ENCODE measurements at places on chromosomes 3 and 15.

- DNase-seq = no peak
Observed at GRCh38 chr3:143078883-143079282, 40.7 kb upstream of the CHST2 start.

GRCh38 chr3:188077160-188077799 is 76.7 kb upstream of the LPP start:
- DNase-seq = no peak

DNA sequence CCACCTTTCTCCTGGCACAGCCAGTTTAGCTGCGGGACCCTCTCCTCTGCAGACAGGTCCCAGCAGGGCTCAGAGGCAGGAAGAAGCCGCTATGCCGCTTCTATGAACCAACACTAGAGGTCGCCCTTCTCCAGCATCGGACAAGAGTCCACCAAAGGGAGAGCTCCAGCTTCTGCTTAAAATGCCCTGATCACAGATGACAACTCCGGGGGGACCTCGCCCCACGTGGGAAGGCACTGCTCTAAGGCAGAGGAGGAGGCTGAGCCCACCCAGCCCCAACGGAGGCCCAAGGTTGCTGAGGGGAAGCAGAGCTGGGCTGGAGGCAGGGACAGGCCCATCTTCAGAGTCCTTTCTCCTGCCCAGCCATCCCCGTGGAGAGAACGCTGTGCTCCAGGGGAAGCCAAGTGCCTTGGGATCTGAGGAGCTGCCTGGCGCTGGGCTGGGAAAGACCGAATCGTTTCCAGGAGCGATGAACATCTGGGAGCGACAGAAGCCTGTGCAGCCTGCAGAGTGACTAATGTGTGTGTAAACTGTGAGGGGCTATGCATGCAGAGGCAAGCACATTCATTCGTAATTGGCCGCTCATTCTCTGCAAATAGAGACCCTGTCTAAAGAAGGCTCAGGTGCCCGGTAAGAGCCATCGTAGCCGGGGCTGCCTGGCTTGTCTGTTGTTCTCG is 43.5 kb upstream of the BDH1 start:
- DNase-seq = peak; percentile 78

- no peak for DNase-seq
Observed at GRCh38 chr3:172373912-172374311, 74.3 kb downstream of the GHSR start.

DNA sequence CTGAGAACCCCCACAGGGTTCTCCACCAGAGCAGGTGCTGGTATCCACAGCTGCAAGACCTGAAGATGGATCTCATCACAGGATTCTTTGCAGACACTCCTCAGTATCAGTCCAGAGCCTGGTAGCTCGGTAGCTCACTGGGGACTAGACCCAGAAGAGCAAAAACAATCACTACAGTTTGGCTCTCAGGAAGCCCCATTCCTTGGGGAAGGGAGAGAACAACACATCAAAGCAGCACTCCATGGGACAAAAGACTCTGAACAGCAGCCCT is 22.2 kb downstream of the STRIT1 start:
- DNase-seq = no peak

GRCh38 chr3:127037971-127038446 is 55.1 kb downstream of the PLXNA1 start:
- DNase-seq = no peak

- no peak for DNase-seq
Observed at GRCh38 chr3:60742606-60743145, 508.6 kb downstream of the FHIT start.

GRCh38 chr3:48397767-48398681 is 26.0 kb downstream of the FBXW12 start:
- no peak for DNase-seq

DNA sequence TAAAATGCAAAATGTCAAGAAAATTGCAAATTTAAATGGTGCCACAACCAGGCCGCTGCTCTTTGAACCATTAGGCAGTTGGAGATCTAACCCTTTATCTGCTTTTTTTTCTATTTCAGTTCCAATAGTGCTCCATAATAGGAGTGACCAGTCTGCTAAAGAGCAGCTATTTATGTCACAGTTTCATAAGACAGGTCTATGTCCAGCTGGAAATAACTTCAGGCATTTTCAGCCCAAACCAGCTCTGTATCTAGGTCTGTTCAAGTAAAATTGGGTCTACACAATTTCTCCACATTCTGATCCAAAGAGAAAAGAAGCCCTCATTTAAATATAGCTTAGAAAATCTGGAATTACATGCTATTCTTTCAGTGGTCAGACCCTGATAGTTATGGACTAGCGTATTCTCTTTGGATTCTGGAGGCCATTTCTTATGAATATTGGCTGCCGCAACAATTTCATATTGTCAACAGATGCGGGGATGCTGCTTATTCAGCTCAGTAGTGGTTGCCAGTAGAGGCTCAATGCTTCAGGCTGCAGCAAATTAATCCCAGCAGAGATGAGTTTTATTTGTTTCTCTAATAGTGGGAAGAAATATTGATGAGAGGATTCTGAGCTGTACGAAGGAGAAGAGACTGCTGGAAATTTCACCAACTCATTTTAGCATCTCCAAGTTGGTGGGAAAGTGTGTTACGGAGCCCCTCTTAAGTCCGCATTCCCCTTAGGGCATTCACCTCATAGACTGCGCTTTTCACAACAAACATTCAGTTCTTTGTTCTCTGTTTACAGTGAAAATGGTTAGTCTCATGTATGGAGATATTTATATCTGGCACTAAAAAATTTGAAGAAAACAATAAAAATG is 887.0 kb downstream of the ROBO1 start:
- DNase-seq = no peak

DNA sequence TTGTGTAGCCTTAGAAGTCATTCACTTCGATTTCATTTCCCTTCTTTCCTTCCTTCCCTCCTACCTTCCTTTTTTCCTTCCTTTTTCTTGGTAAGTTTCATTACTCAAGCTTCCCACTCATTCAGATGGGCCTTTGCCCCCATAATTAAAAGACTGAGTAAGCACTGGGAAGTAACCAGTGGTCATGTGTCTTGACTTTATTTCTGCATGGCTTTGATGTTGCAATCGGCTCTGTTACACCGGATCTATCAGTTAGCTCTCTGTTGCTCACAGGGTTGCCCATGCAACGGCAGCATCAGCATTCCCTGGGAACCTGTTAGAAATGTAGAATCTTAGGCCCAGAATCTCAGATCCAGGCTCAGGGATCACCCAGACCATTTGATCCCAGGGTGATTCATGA is 25.6 kb upstream of the LARS2 start:
- no peak for DNase-seq

DNA sequence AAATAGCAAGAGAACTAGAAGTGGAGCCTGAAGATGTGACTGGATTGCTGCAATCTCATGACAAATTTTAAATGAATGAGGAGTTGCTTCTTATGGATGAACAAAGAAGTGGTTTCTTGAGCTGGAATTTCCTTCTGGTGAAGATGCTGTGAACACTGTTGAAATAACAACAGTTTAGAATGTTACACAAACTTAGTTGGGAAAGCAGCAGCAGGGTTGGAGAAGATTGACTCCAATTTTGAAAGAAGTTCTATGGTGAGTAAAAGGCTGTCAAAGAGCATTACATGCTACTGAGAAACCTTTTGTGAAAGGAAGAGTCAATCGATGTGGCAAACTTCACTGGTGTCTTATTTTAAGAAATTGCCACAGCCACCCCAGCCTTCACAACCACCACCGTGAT is 220.9 kb upstream of the LRRFIP2 start:
- no peak for DNase-seq

DNA sequence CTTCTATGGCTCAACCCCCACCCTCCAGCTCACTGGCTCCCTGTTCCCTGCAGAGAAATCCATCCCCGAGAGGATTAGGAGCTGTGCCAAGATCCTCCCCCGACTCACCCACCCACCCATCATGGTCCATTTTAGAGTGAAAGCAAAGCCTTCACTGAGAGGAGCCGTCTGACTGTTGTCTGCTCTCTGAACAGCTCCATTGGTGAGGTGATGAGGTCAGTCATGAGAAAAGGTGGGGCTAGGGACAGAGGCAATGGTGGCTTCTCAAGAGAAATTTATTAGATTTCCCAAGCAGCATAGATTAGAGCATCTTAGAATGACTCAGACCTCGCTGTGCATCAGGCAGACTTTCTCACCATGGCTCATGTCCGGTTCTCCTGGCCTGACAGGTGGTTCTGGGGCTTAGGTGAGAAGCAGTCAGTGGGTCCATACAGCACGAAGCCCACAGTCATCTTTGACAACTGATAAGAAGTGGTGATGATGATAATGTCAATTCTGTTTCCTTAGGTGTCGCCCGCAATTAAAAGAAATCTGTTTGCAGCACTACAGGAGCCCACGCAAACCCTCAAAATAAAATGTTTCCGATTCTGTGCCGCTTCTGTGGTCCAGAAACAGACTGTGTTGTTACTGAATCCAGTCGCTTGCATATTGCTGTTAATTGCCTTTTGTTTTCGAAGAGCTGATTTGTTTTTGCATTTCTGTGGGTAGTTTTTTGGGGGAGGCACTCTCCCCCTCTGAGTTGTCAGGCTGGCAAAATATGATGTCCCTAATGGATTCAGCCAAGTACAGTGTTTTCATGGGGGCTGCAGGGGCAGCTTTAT is 24.8 kb upstream of the RHO start:
- DNase-seq = no peak

GRCh38 chr15:62104401-62104800 is 37.6 kb downstream of the C2CD4A start:
- no peak for DNase-seq

DNA sequence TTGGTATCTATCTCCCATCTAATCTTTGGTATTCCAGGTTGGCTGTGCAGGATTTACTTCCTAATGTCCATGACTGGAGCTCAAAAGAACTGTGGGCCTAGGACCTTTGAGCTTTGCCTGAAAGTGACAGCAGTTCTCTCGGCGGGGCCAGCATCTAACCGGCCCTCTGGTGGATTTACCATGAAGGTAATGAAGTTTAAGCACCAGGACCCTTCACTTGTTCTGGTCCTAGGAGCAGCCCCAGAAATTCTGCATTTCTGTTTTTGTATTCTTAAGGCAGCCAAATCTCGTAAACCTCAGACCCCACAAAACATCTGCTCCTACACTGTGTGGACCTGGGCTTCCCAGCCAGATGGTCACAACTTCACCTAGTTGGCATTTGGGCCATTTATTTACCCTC is 13.0 kb downstream of the CALML4 start:
- no peak for DNase-seq

- no peak for DNase-seq
Observed at GRCh38 chr15:79632457-79632856, 200.3 kb downstream of the MINAR1 start.
